Muscle of leg (tissue), 16 donors: ENCODE measurements at places on chromosomes 6 and 20. TPM values are rescaled to one million over a fixed set of nuclear protein-coding genes. Genes with fewer than 3 reads are reported as not detected.

- H3K36me3 ChIP-seq = no peaks in the 10 kb centered on the region
- no peak overlapping the region for H3K4me3 ChIP-seq
- DNase-seq = no peak
- no peaks in the 10 kb centered on the region for H3K4me1 ChIP-seq
- H3K27ac ChIP-seq = no peak overlapping the region
Observed at GRCh38 chr6:64376394-64376793, 740.8 kb downstream of the PHF3 start.

DNA sequence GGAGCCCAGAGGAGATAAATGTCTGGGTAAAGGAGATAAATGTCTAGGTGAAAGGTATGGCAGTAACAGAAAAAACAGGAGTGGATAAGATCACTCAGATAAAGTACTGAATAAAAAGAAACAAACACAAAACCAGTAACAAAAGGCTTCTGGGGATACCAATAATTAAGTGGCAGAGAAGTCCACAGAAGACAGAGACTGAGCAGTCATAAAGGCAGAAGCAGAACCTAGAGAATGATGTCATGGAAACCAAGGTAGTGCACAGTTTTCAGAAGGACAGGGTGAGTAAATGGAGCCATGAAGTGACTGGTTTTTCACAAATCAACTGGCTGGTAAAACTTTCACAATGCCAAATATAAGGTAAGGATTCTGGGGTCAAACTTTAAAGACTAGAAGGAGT lies 80.9 kb upstream of the PLN start:
- H3K4me1 ChIP-seq = no peaks in the 10 kb centered on the region
- no peak for DNase-seq
- no peaks in the 10 kb centered on the region for H3K27me3 ChIP-seq
- H3K4me3 ChIP-seq = no peak overlapping the region
- no peak overlapping the region for H3K27ac ChIP-seq

The MARCKS gene
- total RNA-seq = 210 TPM

DNA sequence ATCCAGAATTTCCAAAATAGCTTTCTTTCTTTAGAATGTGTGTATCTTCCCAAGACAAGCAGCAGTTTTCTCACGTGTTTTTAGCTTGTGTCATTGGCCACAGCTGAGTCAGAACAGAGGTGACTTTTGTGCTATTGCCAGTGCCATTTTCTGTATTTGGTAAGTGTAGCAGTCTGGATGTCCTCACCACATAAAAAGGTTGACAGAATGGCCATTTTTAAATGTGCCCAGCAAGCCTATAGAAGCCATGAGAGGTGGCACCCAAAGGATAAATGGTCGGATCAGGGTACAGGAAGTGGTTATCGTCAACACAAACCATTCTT lies 269.5 kb upstream of the HSF2 start:
- no peaks in the 10 kb centered on the region for H3K27me3 ChIP-seq
- H3K4me3 ChIP-seq = no peak overlapping the region
- no peaks in the 10 kb centered on the region for H3K4me1 ChIP-seq
- no peak for DNase-seq

The HRH3 gene
- total RNA-seq = 0.35 TPM

DNA sequence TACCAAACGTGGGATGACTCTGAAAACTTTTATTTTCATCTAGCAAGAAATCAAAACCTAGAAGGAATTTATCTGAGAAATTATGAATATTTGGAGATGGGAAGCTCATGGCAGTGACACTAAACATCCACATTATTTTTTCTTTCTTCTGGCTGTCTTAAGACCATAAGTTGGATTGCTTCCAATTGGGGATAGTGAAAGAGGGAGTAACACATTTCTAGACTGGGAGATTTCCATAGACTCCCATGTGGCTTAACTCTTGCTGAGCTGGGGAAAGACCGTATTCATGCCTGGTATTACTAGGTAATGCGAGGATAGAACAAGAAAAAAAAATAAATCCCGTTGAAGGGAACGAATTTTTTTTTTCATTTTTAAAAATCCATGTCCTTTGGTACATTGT lies 120.0 kb downstream of the UTRN start:
- H3K27me3 ChIP-seq = no peaks in the 10 kb centered on the region
- H3K4me1 ChIP-seq = peaks cover 3% of the 10 kb centered on the region

GRCh38 chr6:145489583-145489982 lies 245.7 kb downstream of the EPM2A start:
- no peaks in the 10 kb centered on the region for H3K36me3 ChIP-seq
- no peak overlapping the region for H3K4me3 ChIP-seq
- DNase-seq = peak; percentile 57

The TTBK1 gene
- total RNA-seq = under 0.01 TPM

DNA sequence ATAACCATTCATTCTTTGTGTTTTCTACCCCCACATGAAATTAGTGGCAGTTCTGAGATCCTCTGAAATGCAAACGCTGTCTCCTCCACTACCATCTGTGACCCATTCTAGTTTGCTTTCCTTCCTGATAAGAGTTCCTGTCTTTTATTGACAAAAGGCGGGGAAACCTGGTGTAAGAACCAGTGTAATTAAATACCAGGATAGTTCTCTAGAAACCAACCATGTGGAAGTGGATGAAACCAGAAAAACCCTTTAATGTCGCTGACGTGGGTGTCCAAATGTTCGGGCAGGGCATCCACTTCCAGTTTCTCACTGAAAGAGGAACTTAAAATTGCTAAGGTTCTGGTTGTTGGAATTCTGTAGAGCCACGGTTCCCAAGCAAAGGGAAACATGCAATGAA lies 79.1 kb downstream of the TNFRSF21 start:
- no peaks in the 10 kb centered on the region for H3K27me3 ChIP-seq
- DNase-seq = peak; percentile 42
- peaks cover 17% of the 10 kb centered on the region for H3K36me3 ChIP-seq

The THBS2 gene
- 119 TPM for total RNA-seq

DNA sequence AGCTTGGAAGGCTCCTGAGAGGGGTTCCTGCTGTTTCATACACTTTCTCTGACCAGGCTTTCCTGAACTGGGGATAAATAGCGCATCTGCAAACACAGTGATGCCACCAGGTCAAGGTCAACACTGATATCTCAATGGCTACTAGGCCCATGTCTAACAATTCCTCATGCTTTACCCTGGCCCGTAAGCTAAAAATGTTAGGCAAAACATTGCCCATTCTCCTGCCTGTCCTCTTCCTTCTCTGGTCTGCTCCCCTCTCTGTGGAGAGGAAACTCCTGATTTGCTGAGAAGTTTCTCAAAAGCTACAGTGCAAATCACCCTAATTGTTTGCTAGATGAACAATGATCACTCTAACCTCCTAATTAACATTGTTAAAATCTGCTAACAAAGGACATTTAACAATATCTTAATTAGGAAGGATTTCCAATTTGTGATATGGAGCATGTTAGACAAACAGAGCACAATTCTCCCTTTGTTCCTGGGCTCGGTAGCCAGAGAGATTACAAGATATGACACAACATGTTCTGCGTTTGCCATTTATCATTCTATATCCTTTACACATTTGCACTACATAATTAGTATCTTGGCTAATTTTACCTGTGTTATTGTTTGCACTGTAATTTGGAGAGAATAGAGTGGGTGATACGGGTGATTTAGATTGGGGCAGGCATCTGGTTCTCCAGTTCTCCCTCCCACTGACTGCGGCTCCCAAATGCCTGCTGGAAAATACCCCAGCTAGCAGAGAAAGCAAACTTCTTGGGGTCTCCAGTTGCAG lies 266.8 kb downstream of the CD83 start:
- peaks cover 4% of the 10 kb centered on the region for H3K27me3 ChIP-seq
- H3K4me1 ChIP-seq = no peaks in the 10 kb centered on the region
- DNase-seq = no peak
- no peak overlapping the region for H3K27ac ChIP-seq

- no peaks in the 10 kb centered on the region for H3K4me1 ChIP-seq
- H3K36me3 ChIP-seq = peaks cover 17% of the 10 kb centered on the region
- DNase-seq = no peak
- no peak overlapping the region for H3K4me3 ChIP-seq
- peaks cover 2% of the 10 kb centered on the region for H3K27me3 ChIP-seq
Observed at GRCh38 chr6:33173535-33174180, 18.6 kb downstream of the COL11A2 start.

DNA sequence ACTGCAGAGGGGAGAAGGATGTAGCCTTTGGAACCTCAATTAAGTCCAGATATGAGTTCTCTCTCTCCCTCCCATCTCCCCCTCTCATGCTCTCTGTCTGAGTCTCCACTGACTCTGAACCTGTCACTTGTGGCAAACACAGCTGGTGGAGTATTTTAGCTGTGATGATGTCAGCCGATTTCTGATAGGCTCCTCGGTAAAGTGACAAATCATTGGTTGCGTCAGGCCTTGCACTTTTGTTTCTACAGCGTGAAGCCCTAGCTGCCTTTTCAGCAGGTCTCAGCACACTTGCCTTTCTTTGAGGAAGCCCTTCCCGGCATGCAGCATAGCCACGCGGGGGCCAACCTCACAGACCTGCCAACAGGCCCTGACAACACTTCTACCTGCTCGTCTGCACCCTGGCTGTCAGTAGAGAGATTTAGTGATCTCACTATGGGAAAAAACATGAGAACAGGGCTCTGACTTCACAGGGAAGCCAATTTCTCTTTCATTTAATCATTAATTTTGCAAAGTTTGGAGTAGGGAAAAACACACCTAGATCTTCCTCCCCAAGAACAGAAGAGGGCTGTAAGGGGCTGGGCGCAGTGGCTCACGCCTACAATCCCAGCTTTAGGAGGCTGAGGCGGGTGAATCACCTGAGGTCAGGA lies 84.4 kb downstream of the GMPR start:
- peak overlapping the region; percentile 96 for H3K27ac ChIP-seq
- peaks cover 20% of the 10 kb centered on the region for H3K36me3 ChIP-seq
- no peaks in the 10 kb centered on the region for H3K27me3 ChIP-seq
- no peak overlapping the region for H3K4me3 ChIP-seq

DNA sequence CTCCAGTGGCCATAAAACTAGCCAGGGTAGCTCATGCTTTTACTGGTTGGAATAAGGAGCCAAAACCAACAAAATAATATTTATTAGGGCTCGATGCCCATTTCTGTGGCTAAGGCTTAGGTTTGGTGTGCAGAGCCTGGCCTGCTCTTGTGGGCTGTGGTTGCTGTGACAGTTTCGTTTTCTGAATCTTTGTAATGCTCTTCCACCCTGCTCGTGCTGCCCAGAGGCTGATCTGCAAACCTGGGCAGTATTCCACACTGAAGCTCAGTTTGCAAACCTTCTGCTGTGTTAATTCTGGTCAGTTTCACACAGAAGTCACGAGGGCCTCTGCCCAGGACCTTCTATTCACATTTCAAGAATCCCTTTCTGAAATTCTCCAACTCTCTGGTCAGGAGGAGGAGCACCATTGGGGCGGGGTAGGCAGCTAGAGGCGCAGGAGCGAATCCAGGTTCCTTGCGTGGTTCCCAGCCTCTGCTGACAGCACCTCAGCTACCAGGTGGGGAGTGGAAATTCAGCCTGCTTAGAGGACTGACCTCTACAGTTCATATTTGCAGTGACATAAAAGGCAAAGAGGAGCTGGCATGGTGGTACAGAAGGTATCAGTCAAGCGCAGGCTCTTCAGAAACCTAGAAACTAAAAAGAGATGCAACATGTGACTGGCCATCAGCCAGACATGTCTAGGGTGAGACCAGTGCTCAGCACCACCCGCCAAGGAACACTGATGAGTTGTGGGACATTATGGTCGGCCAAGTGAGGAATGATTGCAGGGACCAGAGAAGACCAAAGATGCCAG lies 14.3 kb upstream of the C20orf144 start:
- H3K4me3 ChIP-seq = no peak overlapping the region
- peaks cover 34% of the 10 kb centered on the region for H3K4me1 ChIP-seq
- H3K27ac ChIP-seq = peak overlapping the region; percentile 1

The KIAA0408 gene
- 17.6 TPM for total RNA-seq

The RAD21L1 gene
- not detected for total RNA-seq

DNA sequence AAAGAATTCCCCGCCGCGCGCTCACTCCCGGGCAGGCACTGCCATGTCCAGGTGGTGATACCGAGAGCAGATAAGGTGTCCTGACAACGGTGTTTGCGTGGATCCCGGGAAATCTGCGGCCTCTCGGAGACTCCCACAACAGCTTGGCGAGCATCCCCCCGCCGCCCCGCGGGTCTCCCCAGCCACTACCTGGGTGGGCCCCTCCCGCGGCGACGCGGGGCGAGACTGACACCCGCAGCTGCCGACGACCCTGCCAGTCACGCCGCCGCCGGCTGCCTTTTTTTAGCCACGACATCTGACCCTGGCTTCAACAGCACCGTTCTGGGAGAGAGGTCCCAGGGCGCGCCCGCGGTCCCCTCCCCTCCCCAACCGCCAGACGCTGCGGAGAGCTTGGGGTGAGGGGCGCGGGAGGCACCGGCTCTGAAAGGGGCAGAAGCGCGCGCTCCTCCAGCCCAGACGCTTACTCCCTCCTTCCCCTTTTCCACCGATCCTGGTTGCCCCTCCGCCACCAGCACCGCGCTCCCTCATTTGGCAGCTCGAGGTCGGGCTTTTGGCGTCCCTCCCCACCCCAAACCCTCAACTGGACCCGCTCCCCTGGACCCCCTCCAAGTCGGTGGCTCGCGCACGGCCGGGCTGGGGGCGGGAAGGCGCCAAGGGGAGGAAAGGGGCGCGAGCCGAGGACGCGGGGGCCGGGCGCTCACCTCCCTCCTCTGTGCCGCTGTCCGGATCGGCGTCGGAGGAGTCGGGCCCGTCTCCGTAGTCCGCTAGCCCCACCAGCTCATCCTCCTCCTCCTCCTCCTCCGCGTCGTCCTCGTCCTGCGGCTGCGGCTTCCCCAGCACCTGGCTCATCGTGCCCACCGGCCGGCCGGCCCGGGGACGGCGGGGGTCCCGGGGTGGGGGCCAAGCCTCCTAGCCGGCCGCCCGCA lies 665 bp downstream of the RRAGD start:
- H3K36me3 ChIP-seq = no peaks in the 10 kb centered on the region
- H3K27me3 ChIP-seq = peaks cover 13% of the 10 kb centered on the region
- peaks cover 21% of the 10 kb centered on the region for H3K4me1 ChIP-seq

DNA sequence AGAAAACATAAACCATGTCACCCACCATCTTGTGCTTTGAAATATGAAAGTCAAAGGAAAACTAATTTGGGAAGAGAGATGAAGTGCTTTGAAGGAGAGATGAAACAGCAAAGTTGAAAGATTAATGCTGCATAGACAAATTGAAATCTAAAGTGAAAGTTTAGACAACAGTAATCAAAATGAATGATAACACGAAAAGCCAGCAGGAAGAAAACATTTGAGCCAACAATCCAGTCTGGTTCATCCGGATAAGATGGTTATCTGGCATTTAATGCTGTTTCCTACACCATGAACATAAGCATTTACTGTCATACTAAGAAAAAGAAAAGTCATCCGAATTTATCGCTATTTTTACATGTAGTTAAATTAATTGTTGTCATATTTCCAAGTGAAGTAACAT lies 595 bp downstream of the HAO1 start:
- DNase-seq = no peak
- no peaks in the 10 kb centered on the region for H3K36me3 ChIP-seq
- H3K4me1 ChIP-seq = no peaks in the 10 kb centered on the region
- H3K4me3 ChIP-seq = no peak overlapping the region
- H3K27me3 ChIP-seq = no peaks in the 10 kb centered on the region

The EPHA7 gene
- total RNA-seq = 9.8 TPM

DNA sequence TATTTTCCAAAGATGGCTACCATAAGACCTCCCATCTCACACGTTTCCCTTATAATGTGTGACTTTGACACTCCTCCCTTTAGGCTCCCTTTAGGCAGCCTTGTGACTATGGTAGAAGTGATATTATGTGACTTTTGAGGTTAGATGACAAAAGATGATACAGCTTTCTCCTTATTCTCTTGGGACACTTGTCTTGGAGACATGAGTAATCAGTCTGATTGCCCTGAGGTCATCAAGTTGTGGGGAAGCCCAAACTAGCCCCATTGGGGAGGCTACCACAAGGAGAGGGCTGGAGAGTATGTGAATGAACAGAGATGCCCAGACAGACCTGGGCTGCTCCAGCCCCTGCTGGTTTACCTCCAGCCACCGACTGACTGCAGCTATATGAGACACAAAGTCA lies 10.6 kb upstream of the DLK2 start:
- H3K27ac ChIP-seq = no peak overlapping the region
- H3K4me3 ChIP-seq = no peak overlapping the region
- H3K36me3 ChIP-seq = no peaks in the 10 kb centered on the region
- no peaks in the 10 kb centered on the region for H3K4me1 ChIP-seq
- no peak for DNase-seq
- H3K27me3 ChIP-seq = peaks cover 10% of the 10 kb centered on the region
